GM23338 (cell line): ENCODE measurements at places on chromosomes 12 and 14.

DNA sequence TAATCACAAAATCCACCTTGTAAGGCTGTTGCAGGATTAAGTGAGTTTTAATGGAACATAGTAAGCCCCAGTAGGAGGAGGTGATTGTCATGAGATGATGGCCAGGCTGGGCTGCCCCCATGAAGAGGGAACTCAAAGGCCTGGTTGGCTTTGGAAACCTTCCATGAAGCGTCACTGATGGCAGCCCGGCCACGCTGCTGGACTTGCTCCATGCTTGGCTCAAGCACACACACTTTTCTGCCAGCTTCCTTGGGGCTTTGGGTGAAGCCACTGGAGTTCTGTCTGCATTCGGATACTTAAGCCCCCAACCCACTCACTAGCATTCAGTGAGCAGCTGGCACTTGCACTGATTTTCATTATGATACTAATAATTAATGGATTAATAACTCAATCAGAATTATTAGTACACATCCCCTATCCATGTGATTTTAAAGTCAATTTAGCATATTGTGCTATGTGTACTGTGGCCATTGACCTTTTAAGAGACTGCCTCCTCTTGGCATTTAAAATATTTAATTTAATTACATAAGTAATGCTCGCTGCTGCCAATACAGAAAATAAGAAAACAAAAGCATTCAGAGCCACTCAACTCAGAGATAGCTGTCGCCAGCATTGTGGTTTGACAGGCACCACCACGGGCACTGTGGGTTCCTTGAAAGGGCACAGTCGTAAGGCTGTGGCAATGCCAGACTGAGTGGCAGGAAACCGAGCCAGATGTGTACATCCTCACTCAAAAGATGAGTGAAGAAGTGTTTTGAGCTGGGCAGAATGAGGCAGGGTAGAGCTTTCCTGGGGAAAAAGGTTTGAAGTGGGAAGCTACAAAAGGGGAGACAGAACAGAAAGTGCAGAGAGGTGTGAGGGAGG lies 15.9 kb downstream of the KRT85 start:
- no peak for DNase-seq

GRCh38 chr14:74945261-74945851 lies 10.0 kb downstream of the PGF start:
- peak; percentile 92 for DNase-seq

- peak; percentile 43 for DNase-seq
Measured at GRCh38 chr12:74292351-74293194, 245.1 kb upstream of the ATXN7L3B start.

GRCh38 chr12:11793921-11794710 lies 144.6 kb downstream of the ETV6 start:
- DNase-seq: no peak

- DNase-seq: no peak
Measured at GRCh38 chr12:124687174-124687902, 119.9 kb upstream of the NCOR2 start.

- no peak for DNase-seq
Measured at GRCh38 chr14:53153702-53154112, 584 bp upstream of the DDHD1 start.

DNA sequence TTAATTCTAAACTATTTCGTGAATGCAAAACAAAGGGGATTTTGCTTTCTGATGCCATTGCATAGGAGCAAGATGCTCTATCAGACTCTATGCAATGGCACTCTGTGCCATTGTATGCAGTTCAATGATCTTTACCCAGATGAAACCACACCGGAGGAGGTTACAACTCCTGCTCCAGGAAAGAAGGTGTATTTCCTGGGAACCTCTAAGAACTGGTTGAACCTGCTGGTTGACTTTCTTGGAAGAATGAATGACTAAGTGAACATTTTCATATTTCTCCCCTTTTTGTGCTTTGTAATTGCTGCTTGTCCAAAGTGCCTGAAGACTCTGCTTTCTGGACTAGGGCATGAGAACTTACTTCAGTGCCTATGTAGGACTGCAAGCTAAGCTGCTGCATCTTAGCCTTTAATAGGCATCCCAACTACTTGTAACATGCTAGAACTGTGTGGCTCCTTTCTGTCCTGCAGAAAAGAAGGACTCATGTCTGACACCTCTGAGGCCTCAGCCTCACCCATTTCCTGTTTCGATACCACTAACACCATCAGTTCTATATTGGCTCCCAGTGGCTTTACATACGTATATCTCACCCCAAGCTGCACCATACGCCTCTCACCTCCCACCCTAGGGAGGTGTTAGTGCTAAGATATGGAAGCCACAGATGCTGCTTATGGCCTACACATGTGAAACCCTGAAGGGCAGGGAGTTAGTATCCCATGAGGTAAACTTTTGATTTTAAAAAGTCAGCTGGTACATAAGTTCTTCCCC lies 193.5 kb upstream of the CNOT2 start:
- DNase-seq: no peak

GRCh38 chr14:21382886-21383847 lies 652 bp downstream of the SUPT16H start:
- DNase-seq: peak; percentile 57

- DNase-seq: no peak
Measured at GRCh38 chr12:3672113-3672509, 80.8 kb downstream of the CRACR2A start.

DNA sequence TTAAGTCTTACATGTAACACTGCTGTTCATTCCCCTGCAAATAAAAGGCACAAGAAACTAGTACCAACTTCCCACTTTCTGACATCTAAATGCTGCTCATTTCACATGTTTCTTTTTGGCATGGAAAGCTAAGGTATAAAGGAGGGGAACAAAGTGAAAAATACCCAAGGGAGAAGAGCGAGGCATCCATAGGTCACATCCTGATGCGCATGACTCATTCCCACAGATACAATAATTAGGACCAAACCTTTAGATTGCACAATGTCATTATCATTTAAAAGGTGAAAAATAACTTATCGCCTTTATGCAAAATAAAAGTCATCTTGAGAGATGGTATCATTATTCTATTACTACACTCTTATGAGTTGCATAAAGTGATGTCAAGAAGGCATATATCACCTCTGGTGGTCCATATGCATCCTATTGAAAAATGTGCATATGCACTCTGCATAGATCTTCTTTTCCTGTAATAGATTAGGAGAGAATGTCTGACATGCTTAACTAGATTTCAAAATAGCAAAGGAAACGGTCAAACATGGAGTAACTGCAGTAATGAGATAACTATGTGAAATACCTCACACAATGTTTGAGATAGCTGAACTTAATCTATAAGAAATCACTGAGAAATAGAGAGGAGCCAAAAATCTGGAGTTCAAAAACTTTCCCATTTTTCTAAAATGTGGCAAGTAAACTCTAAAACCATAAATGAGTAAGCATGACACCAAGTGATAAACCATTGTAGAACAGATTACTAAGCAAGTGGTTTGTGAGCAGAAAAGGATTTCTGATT lies 382.5 kb upstream of the TMTC1 start:
- no peak for DNase-seq

GRCh38 chr14:74207943-74208342 lies 31.3 kb upstream of the VSX2 start:
- peak; percentile 86 for DNase-seq

GRCh38 chr14:95815226-95815690 lies 61.4 kb upstream of the TUNAR start:
- DNase-seq: peak; percentile 30

DNA sequence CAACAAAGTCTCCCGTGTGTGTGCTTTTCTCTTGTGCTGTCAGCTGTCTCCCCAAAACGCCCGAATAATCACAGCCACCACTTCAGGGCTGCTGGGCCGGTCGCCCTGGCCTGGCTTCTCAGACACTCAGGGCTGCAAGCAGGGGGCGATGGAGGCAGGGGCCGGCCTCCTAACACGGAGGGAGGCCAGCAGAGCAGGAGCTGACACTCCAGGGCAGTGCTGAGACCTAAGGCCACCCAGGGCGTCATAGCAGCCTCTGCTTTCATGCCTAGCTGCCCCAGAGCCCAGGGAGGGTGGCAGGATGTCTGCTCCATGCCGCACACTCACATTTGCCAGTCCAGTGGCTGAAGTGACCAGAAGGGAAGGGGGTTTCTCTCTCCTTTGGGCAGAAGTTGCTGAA lies 25.6 kb downstream of the STX2 start:
- DNase-seq: peak; percentile 59

DNA sequence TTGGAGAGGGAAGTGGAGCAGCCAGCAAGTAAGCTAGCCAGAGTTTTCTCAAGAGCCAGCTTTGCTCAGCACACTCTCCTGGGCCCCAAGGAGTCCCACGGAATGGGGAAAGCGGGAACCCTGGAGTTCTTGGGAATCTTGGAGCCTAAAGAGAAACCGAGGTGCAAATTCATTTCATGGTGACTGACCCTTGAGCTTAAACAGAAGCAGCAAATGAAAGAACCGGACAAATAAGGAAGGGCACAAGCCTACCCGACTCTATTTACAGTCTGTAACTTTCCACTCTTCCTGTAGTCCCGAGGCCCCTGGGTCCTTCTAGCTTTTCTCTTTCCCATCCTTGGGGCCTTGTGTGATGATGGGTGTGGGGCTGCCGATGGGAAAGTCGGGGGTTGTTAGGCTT lies 18.1 kb upstream of the TIGAR start:
- no peak for DNase-seq

DNA sequence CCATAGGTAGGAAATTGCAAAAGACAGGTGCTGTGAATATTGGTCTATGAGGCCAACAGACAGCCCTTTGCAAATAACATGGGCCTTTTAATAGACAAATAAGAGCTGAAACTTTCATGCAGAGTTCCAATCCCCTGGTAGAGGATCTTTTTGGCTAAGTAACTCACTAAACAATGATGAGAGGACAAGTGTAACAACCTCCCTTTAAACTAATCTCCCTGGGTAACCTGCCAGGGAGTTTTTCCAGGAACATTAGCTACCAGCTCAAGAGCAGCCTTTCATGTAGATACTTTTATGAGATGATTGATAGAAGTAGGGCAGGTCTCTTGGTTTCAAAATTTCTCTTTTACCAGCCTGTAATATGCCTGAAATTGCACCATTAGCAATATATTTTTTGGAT lies 13.8 kb upstream of the CACNA1C start:
- DNase-seq: no peak

DNA sequence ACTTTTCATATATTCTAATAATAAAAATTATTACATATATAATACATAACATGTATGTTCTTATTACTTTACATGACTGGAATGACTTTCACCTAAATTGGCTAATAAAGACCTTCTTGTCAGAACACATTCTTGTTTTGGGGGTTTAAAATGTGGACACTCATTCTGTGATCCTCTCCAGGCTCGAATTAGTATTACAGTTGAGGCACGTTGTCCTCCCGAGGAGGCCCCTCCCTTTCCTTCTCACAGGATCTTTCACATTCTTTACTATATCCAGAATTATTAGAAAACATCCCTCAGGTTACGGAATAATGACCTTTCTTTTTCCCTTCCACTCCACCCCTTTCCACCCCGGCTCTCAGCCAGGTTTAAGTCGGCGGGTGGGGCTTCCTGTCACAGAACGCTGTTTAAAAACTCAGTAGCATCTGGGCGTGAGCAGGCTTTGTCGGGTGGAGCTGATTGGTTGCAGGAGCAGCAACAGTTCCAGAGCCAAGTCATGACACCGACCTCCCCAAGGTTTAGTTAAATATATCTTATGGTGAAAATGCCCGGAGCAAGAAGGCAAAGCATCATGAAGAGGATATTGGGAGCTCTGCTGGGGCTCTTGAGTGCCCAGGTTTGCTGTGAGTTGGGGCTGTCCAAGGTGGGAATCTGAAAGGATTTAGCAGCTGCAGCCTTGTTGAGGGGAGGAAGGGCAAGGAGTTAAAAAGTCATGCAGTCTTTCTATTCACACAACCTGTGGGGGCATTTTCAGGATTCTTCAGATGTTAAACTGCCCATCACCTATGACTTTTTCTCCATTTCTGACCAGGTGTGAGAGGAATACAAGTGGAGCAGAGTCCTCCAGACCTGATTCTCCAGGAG lies 396.7 kb upstream of the OR4E1 start:
- peak; percentile 72 for DNase-seq

GRCh38 chr14:41607966-41608663 lies 1.4 kb downstream of the LRFN5 start:
- peak; percentile 78 for DNase-seq

DNA sequence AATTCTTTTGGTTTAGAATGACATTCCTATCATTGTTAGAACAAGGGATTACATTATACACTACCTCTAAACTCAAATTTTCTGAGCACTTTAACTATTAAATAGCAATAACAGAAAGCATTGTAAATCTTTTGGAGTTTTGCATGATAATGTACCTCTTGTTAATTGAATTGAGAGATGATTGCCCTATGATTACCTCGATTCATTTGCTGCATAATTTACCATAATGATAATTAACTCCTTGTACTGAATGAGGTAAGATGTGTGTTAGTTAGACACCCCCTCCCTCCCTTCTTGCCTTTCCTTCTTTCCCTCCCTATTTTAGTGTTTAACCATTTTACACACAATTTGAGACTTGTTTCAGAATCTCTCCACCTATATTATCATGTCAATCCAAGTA lies 469.2 kb downstream of the DIO2 start:
- DNase-seq: no peak

DNA sequence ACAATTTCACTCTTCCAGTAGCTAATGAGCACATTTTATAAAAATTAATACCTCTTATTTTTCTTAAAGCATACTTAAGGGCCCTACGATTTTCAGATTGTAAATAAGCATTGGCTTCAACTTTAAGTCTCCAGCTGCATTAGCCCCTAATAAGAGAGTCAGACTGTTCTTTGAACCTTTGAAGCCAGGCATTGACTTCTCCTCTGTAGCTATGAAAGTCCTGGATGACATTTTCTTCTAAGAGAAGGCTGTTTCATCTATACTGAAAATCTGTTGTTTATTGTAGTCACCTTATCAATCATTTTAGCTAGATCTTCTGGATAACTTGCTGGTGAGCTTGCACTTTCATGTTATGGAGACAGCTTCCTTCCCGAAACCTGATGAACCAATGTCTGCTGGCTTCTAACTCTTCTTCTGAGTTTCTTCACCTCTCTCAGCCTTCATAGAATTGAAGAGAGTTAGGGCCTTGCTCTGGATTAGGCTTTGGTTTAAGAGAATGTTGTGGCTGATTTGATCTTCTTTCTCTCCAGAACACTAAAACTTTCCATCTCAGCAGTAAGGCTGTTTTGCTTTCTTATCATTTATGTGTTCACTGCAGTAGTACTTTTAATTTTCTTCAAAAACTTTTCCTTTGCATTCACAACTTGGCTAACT lies 377.1 kb upstream of the RGS6 start:
- no peak for DNase-seq

DNA sequence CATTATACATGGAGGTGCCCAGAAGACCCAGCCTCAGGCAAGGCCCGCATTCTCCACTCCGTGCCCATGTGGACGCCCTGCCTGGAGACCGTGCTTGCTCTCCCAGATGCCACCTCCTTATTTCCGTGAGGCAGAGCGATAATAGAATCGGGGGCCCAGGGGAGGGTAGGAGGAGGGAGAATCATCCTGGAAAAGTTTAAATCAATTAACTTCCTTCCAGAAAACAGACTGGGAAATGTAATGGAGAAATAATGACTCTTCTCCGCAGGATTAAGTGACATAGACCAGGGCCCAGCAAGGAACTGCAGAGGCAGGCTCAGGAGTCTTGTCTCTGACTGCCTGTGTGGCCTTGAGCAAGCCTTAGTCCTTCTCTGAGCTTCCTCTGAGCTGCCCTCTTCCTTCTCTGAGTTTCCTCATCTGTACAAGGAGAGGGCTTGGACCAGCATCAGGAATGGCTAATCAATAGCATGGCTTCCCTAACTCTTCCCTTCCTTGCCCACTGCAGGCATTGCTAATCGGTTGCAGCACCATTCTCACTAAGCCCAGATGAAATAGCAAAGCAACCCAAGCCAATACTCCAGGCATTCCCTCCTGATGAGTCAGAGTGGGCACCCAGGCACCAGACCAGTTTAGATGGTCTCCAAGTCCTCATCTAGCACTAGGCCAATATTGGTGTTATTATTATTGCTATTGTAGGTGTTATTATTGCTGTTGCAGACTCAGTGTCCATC lies 11.3 kb upstream of the FAM222A start:
- no peak for DNase-seq
